ENCODE measurements at places on chromosomes 2 and 18.

DNA sequence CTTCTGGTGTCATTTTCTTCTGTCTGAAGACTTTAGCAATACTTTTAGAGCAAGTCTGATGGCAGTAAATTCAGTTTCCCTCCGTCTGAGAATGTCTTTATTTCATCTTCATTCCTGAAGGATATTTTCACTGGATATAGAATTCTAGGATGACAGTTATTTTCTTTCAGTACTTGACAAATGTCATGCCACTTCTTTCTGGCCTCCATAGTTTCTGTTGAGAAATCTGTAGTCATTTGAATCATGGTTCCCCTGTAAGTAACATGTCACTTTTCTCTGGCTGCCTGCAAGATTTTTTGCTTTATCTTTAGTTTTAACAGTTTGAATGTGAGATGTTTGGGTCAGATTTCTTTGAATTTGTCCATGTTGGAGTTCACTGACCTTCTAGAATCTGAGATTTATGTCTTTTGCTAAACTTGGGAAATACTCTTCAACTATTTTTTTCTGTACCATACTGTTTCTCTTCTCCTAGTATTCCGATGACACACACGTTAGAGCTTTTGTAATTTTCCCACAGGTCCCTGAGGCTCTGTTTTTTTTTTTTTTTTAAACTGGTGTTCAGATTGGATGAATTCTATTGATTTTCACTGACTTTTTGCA is 30.2 kb downstream of the RMND5A start:
- no peak for DNase-seq

DNA sequence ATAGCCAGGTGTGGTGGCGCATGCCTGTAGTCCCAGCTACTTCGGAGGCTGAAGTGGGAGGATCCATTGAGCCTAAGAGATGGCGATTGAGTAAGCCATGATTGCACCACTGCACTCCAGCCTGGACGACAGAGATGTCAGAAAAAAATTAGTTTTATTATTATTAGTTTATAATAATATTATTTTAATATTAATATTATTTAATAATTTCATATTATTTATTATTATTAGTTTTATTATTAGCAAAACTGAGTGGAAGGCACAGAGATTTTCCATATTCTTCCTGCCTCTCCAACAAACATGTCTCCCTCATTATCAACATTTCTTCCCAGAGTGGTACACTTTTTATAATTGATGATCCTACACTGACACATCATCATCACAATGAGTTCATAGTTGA is 278.2 kb downstream of the SOX11 start:
- no peak for DNase-seq

DNA sequence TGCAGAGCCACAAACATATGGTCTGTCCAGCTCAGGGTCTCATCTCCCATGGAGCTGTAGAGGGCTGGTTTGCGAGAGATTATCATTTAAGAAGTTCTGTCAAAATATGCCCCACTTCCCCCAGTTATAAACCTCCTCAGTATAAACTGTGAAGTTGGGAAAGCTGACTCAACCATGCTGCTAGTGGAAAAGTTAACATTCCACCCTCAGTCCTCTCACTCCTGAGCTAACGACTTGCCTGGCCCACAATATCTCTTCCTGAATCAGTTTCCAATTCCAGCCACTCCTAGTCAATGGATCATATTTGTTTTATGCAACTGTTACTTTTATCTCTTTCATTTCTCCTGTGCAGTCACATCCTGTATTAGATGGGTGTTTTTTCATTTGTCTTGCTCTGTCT is 326.2 kb downstream of the SETBP1 start:
- DNase-seq: no peak

DNA sequence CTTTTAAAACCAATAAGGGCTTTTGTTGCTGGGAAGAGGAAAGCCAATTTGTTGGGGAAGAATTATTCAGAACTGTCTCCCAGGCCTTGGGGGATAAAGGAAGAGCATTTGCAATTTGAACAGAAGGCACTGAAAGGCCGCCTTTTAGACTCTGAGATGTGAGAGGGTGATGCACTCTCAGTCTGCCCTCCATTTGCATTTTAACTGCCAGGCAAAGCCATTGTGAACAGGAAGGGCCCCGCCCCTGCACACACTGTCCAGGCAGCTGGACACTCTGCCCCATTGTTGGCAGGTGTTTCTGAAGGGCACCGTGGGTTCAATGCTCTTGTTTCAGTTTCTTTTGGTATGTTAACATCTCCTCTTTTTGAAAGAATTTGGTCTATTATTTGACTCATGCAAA is 169.5 kb upstream of the COPS8 start:
- no peak for DNase-seq

DNA sequence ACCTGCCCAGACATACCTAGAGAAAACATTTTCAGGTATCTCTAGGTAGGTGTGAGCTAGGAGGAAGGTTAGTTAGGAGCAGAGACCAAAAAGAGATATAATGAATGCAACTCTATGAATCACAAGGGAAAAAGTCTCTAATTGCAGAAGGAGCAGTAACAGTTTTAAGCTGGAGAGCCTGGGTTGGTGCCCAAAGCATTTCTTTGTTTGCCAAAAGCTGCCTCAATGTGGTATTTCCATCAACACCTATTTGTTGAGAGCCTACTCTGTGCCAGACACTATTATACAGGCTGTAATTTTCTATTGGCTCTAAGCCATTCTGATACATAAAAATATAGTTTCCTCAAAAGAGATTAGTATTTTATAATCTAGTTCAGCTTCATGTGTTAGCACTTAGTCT is 141.6 kb downstream of the UBE2E3 start:
- DNase-seq: no peak
